ENCODE measurements at places on chromosomes 16 and 17.

GRCh38 chr17:28684963-28685362, 23.0 kb downstream of the SUPT6H start:
- peak; percentile 56 for DNase-seq

GRCh38 chr16:27223226-27223610, 19.9 kb downstream of the KDM8 start:
- no peak for DNase-seq

GRCh38 chr16:57069053-57069452, 23.3 kb upstream of the CPNE2 start:
- DNase-seq: no peak

DNA sequence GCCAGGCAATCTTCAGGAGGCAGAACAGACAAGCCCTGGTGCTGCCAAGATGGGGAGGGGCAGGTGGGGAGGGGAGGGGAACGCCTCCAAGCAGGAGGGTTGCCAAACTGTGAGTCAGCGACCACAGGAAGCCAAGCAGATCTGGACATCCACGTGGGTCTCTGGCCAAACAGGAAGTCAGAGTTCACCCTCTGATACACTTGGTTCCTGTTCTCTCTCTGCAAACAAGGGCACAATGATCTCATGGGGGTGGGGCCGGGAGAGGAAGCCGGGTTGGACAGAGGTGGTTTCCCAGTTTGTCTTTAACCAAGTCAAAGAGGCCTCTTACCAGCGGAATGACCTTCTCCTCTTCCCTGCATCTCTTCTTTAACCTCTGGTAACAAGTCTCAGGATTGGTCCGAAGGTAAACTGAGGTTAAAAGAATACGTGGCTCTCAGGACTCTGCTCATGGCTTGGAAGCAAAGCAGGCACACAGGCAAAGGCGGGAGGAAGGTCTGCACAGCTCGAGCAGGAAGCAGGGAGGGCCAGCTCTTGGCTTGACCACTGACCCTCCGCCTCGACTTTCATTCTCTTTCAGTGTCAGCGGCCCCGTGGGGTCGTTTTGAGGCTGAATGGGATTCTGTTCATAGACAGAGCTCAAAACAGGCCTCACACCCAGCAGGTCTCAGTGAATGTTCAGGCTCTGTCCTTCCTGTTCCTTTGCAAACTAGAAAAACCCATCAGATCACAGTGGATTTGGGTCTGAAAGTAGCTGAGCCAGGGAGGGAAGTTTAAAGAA, 32.9 kb downstream of the TK2 start:
- peak; percentile 98 for DNase-seq

DNA sequence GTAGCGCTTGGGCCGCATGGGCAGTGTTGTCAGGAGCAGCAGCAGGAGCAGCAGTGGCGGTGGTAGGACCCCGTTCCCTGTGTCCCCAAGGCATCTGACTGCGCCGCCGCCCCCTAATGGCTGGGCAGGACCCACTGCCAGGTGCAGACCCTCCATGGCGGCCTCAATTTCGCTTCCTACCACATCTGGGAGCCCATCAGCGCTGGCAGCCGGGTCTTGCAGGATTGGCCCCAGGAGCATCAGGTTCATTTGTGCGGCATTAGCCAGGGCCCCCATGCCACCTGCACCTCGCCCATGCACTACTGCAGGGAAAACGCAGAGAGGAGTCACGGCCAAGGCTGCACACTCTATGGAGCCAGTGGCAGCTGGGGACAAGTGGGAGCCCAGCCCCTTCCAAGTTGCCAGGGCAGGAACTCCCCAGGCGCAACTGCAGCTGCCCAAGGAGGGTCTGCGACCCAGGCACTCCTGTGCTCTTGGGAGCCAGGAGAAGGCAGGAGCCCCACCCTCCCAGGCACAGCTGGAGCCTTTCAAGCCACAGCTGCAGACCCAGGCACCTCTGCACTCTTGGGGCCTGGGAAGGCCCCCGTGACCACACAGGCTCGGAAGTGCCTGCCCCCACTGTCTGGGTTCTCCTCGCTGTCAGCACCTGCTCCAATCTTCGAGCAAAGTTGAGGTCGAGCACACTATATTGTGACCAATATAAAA, 594.2 kb downstream of the KCNJ18 start:
- no peak for DNase-seq

Measured in fibroblast of gingiva (primary cell).